ENCODE measurements at places on chromosomes 1 and 21. TPM values are rescaled to one million over a fixed set of nuclear protein-coding genes. Genes with fewer than 3 reads are reported as not detected.

Gene GIPC2
- under 0.01 TPM for total RNA-seq

Gene ARHGEF19
- total RNA-seq, result 9.1 TPM

Gene CLCA1
- not detected for total RNA-seq

Gene ANKRD65
- total RNA-seq, result 0.81 TPM

Gene EDARADD
- 0.49 TPM for total RNA-seq

Gene RIMKLA
- not detected for total RNA-seq

Gene DIO1
- total RNA-seq, result not detected

Gene COL24A1
- 12.0 TPM for total RNA-seq

Gene ICOSLG
- under 0.01 TPM for total RNA-seq

Gene AKNAD1
- not detected for total RNA-seq

Gene TMED5
- 50.0 TPM for total RNA-seq

Gene CHD1L
- 27.9 TPM for total RNA-seq

Gene VCAM1
- 32.8 TPM for total RNA-seq

Gene NPR1
- under 0.01 TPM for total RNA-seq

Gene FTCD
- not detected for total RNA-seq

Gene PEF1
- 94.8 TPM for total RNA-seq

Gene SPRR1B
- not detected for total RNA-seq

Gene GJA9
- under 0.01 TPM for total RNA-seq

Measured in hair follicle dermal papilla cell (primary cell).